ENCODE measurements at places on chromosomes 7 and 10.

GRCh38 chr7:121046893-121047468, 58.5 kb downstream of the CPED1 start:
- DNase-seq, result no peak

DNA sequence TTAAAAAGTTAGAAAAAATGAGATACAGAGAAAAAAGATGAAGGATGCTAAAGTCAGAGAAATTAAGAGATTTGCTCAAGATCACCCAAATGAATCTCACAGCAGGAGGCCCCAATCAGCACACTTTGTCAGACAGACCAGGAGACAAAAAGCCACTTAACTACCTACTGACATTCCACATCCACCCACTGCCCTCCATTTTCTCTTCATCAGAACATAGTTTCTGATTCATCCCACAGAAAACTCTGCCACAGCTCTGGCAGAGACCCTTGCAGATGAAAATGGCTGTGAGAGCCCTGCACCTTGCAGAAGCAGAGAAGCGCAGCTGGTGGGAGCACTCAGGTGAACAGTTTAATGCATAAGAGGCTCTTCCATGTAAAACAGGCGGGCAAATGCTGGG, 26.6 kb downstream of the DGKI start:
- no peak for DNase-seq

DNA sequence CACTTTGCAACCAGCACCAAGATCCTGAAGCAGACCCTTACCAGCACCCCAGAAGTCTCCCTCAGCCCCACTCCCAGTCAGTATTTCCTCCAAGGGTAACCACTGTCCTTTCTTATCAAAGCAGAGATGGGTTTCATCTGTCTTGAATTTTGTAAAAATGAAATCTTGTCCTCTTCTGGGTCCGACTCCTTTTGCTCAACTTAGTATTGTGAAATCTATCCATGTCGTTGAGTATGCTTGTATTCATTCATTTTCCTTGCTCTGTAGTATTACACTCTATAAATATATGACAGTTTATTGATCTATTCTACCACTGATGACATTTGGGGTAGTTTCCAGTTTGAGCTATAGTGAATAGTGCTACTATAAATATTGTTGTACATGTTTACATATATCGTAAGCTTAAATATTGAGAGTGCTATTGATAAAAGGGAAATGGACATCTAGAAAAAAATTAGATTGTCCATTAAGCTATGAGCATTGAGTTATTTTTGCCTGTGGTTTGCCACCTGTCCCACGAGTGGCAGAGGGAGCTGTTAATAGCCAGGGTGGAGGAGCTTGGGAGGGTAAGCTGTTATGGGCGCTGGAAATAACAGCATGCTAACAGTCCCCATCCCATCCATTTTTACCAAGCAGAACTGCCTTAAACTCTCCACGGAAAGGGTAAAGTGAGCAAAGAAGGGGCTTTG, 36.5 kb downstream of the AIFM2 start:
- DNase-seq, result no peak

DNA sequence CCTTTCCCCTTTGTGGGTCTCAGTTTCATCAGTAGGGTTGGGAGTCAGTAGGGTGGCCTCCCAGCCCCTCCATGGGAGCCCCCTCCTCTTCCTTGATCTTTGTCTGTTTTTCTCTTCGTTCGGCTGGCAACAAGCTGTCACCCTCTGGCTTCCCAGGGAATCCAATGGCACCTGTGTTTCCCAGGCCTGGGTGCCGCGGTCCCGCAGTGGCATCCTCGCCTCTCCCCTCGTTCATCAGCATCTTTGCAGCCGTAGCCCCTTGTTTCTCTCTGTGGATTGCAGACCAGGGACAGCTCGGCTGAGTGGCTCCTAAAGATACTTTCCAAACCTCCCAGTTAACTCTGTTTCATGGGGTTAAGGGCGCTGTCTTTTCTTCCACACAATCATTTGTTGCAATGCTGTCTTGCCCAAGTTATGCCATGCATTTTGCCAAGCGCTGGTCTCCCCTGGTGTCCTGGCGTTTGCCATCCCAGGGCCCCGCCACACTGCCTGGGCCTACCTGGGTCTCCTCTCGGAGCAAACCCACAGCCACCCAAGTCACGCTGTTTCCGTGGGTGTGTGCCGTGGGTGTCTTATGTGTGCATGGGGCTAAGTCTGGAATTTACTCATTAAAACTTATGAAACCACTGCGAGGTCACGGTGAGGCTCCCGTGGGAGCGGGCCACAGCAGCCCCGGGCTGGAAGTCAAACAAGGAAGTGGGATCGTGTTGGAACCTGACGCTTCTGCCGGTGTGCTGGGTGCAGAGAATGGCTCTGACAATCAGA, 189.4 kb upstream of the SHH start:
- no peak for DNase-seq

DNA sequence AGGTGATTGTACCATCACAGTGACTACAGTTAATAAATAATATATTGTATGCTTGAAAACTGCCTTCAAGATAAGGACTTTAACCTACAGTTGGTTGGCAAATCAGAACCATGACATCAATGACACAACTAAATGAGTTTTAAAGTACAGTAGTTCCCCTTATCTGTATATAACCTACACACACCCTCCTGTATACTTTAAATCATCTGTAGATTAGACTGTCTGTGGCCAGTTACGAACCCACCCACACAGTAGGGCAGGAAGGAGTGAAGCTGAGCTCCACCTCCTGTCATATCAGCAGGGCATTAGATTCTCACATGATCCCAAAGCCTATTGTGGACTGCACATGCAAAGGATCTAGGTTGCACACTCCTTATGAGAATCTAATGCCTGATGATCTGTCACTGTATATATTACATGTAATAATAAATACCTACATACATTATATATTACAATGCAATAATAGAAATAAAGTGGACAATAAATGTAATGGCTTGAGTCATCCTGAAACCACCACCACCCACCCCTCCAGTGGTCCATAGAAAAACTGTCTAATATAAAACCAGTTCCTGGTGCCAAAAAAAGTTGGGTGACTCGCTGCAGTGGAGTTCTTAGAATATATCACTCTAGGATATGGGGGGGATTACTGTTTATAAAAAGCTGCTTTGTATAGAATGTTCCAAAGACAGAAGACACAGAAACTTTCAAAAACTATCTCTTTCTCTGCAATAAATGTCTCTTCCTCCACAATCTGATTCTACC, 5.6 kb downstream of the TPK1 start:
- DNase-seq, result no peak
